ENCODE measurements at places on chromosomes 1 and 21. TPM values are rescaled to one million over a fixed set of nuclear protein-coding genes. Genes with fewer than 3 reads are reported as not detected.

The UTP11 gene
- 52.3 TPM for total RNA-seq

The CFAP107 gene
- total RNA-seq = not detected

The HCRTR1 gene
- total RNA-seq = not detected

DNA sequence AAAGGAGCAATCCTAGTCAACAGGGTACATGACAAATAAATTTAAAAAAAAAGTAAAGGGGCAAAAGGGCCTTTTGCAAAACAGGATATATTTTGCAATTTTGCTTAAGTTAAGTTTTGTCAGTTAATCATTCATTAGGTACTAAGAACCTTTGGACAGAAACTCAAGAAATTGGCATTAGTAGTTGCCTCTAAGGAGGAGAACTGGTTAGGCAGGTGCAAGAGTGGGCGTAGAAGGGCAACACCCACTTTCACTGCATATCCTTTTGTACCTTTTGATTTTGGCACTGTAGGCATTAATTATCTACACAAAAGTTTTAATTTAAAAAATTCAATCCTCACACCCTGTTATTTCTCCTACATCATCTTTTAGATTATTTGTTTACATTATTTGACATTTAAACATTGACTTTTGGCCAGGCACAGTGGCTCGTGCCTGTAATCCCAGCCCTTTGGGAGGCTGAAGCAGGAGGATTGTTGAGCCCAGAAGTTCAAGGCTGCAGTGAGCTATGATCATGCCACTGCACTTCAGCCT is 4.3 kb downstream of the DDAH1 start:
- DNase-seq = no peak
- no peaks in the 10 kb centered on the region for H3K36me3 ChIP-seq
- no peak overlapping the region for H3K4me3 ChIP-seq
- H3K27ac ChIP-seq = no peak overlapping the region
- H3K4me1 ChIP-seq = peaks cover 4% of the 10 kb centered on the region

GRCh38 chr1:153293851-153294250 is 18.9 kb downstream of the PGLYRP3 start:
- H3K27me3 ChIP-seq = no peaks in the 10 kb centered on the region
- H3K36me3 ChIP-seq = no peaks in the 10 kb centered on the region
- H3K4me1 ChIP-seq = peaks cover 22% of the 10 kb centered on the region
- H3K4me3 ChIP-seq = no peak overlapping the region
- no peak overlapping the region for H3K27ac ChIP-seq
- DNase-seq = peak; percentile 22

The AK5 gene
- total RNA-seq = 2.2 TPM

The GPR52 gene
- total RNA-seq = 0.56 TPM

- H3K4me1 ChIP-seq = peaks cover 23% of the 10 kb centered on the region
- peak; percentile 68 for DNase-seq
- H3K36me3 ChIP-seq = peaks cover 6% of the 10 kb centered on the region
- peak overlapping the region; percentile 70 for H3K4me3 ChIP-seq
- peak overlapping the region; percentile 18 for H3K27ac ChIP-seq
- H3K27me3 ChIP-seq = no peaks in the 10 kb centered on the region
These were observed 743 bp downstream of the PHF13 start for GRCh38 chr1:6614019-6614928.

- no peaks in the 10 kb centered on the region for H3K27me3 ChIP-seq
- peaks cover 14% of the 10 kb centered on the region for H3K4me1 ChIP-seq
- no peak overlapping the region for H3K27ac ChIP-seq
- H3K36me3 ChIP-seq = peaks cover 15% of the 10 kb centered on the region
These were observed 9.1 kb downstream of the FLVCR1 start for GRCh38 chr1:212867192-212867591.

DNA sequence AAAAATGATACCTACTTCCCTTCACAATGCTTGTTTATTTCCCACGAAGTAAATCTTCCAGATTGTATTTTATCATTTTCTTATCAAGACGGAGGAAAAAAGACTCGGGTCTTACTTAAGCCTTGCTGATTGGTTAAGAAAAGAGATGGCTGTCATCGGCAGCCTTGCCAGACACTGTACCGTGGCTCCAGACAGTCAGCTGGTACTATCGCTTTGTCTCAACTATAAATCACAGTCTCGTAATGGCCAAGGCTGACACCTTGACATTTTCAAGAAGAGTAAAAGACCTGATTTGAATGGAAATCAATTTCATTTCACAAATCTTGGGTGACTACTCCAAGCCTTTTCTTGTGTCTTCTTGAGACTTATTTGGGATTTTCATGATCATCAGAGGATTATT is 868.0 kb downstream of the USP25 start:
- no peaks in the 10 kb centered on the region for H3K27me3 ChIP-seq
- DNase-seq = no peak
- no peak overlapping the region for H3K27ac ChIP-seq
- H3K36me3 ChIP-seq = no peaks in the 10 kb centered on the region

The PLEKHG5 gene
- total RNA-seq = 2.2 TPM

The TNNI3K gene
- total RNA-seq = 0.38 TPM

- H3K36me3 ChIP-seq = no peaks in the 10 kb centered on the region
- H3K4me1 ChIP-seq = peaks cover 17% of the 10 kb centered on the region
- DNase-seq = peak; percentile 60
- H3K27me3 ChIP-seq = no peaks in the 10 kb centered on the region
- no peak overlapping the region for H3K4me3 ChIP-seq
These were observed 59.1 kb downstream of the SLC19A1 start for GRCh38 chr21:45482899-45483821.

The CCDC181 gene
- total RNA-seq = not detected

GRCh38 chr1:36384542-36385409 is 948 bp downstream of the STK40 start:
- H3K4me1 ChIP-seq = peaks cover 65% of the 10 kb centered on the region
- H3K27ac ChIP-seq = peak overlapping the region; percentile 88
- peak; percentile 67 for DNase-seq
- peak overlapping the region; percentile 93 for H3K4me3 ChIP-seq
- H3K27me3 ChIP-seq = no peaks in the 10 kb centered on the region

The SLC22A15 gene
- total RNA-seq = 1.7 TPM

DNA sequence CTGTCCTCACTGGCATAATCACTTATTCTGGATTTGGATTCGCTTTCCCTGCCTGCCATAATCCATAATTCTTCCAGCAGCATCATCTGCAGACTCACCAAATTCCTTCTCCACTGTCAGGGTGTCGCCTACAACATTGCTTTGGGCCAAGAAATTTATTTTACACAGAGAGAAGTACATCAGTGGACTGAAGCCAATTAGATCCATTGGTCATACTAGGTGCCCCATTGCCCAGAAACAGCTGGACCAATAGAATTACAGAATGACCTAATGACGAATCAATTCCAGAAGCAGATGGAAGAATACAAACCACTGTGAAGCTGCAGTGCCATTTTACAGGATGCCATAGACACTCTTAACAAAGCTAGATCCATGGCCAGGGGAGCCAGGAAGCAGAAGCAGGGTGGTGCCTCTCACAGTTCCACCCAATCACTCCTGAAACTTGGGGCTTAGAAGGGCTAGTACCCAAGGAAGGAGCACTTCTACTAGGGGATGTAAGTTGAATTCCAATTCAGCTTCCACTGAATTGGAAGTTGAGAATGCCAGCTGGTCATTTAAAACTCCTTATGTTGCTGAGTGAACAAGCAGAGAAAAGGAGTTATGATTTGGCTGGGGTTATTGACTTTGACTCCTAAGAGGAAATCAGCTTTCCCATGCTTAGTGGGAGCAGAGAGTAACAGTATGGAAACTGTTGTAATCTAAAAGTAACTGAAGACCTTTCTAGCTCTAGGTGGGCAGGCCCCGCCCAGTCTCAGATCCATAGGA is 44.0 kb downstream of the EDN2 start:
- no peak for DNase-seq
- H3K4me3 ChIP-seq = no peak overlapping the region
- no peaks in the 10 kb centered on the region for H3K36me3 ChIP-seq
- H3K27ac ChIP-seq = no peak overlapping the region
- H3K4me1 ChIP-seq = no peaks in the 10 kb centered on the region

The FAM78B gene
- total RNA-seq = 0.24 TPM

- H3K27ac ChIP-seq = peak overlapping the region; percentile 92
- DNase-seq = peak; percentile 64
- H3K36me3 ChIP-seq = no peaks in the 10 kb centered on the region
- H3K4me3 ChIP-seq = peak overlapping the region; percentile 86
- H3K27me3 ChIP-seq = peaks cover 10% of the 10 kb centered on the region
- peaks cover 27% of the 10 kb centered on the region for H3K4me1 ChIP-seq
These were observed 1.2 kb downstream of the VAV3 start for GRCh38 chr1:107963601-107964335.

DNA sequence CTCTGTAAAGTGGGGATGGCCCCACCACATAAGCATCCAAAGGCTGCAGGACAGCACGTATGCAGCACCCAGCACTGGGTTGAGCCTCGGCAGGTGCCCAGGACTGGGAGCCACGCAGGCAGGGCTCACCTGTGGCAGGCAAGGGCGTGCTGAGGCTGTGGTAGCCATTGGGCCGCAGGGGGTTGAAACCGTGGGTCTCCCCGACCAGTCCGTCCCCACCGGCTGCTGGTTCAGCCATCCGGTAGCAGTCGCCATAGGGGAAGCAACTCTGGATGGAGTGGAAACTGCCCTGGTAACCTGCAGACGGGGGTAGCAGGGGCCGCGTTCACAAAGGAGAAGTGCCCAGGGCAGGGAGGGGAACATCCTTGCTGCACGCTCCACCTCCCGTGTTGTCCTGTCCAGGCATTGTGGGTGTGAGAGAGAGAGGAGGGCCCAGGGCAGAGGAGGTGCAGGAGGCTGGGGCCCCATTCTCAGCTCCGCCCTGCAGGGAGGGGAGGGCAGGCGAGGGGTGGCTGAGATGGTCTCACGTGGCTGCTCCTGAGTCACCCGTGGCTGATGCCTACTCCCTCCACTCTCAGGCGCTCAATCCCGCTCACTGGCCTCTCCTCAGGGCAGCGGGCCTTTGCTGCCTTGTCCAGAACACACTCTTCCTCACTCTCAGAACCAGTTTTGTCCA is 49.9 kb downstream of the DMRTB1 start:
- no peak overlapping the region for H3K27ac ChIP-seq
- no peaks in the 10 kb centered on the region for H3K4me1 ChIP-seq
- no peak overlapping the region for H3K4me3 ChIP-seq
- DNase-seq = no peak

DNA sequence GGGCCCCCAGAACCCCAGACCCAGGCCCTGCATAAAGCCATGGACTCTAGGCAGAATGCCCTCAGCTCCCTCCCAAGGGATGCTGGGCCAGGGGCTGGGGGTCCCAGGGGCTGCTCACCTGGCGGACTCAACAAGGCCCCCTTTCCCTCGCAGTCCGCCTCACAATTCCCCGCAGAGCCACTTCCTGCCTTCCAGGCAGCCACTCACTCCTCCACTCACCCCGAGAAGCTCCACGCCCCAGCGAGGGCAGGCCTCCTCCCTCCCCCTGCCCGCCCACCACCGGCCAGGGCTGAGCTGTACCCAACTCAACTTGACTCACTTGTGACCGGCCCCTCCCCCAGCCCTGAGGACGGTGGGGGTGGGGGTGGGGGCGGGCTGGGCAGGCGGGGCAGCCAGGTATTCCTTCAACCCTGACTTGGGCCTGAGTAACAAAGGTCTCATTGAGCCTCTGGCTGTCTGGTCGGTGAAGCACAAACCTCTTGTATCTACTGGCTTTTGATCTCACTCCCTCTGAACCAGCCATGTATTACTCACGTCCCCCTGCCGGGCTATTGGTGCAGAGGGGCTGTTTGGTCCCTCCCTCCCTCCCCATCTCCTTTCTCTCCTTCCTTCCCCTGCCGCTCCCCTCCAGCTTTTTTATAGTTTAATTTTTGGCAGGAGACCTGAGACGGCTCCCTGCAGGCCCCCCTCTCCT is 5.9 kb downstream of the BLACAT1 start:
- peaks cover 31% of the 10 kb centered on the region for H3K27me3 ChIP-seq
- H3K36me3 ChIP-seq = no peaks in the 10 kb centered on the region
- DNase-seq = peak; percentile 82

GRCh38 chr1:3030663-3031381 is 9.6 kb downstream of the ACTRT2 start:
- H3K4me1 ChIP-seq = peaks cover 19% of the 10 kb centered on the region
- DNase-seq = no peak
- no peaks in the 10 kb centered on the region for H3K27me3 ChIP-seq
- H3K4me3 ChIP-seq = no peak overlapping the region

The RGS8 gene
- total RNA-seq = 0.05 TPM

GRCh38 chr1:162003061-162003829 is 20.4 kb downstream of the OLFML2B start:
- H3K4me3 ChIP-seq = no peak overlapping the region
- H3K27me3 ChIP-seq = peaks cover 1% of the 10 kb centered on the region
- peaks cover 2% of the 10 kb centered on the region for H3K4me1 ChIP-seq
- DNase-seq = no peak
- no peak overlapping the region for H3K27ac ChIP-seq
- no peaks in the 10 kb centered on the region for H3K36me3 ChIP-seq

GRCh38 chr1:41851589-41851988 is 67.1 kb downstream of the HIVEP3 start:
- peaks cover 2% of the 10 kb centered on the region for H3K36me3 ChIP-seq
- H3K4me1 ChIP-seq = peaks cover 28% of the 10 kb centered on the region
- H3K4me3 ChIP-seq = no peak overlapping the region
- H3K27ac ChIP-seq = no peak overlapping the region
- no peaks in the 10 kb centered on the region for H3K27me3 ChIP-seq

The RGS4 gene
- not detected for total RNA-seq

DNA sequence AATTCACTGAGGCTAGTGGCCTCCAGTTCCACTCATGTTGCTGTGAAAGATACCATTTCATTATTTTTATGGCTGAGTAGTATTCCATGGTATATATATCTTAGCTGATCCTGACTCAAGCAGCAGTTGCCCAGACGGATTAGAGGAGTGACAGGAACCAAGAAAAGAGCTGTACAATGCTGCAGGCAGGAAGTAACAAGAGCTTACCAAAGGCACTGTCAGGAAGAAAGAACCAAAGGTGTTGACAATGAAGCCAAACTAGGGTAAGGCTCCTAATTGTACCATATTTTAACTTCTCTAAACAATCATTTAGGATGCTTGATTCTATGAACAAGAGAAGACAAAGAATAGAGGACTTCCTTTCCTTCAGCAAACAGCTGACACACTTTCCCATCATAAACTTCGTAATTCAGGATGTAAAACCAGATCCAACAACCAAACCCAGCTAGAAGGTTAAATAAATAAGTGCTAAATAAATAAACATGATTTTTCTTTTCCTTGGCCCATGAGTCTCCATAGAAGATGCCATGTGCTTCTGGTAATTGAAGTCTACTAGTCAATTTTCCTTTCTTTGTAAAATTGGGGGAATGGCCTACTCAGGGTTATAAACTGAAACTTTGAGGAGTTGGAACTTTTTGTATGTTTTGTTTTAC is 248.2 kb upstream of the SGIP1 start:
- peak overlapping the region; percentile 8 for H3K27ac ChIP-seq
- H3K27me3 ChIP-seq = no peaks in the 10 kb centered on the region
- no peak for DNase-seq
- H3K36me3 ChIP-seq = no peaks in the 10 kb centered on the region

The PGBD2 gene
- total RNA-seq = 4.2 TPM
